ENCODE measurements at places on chromosomes 12 and 14. TPM values are rescaled to one million over a fixed set of nuclear protein-coding genes. Genes with fewer than 3 reads are reported as not detected.
A peak's percentile ranks its signal among the peaks of the same experiment; 100 is the strongest.

- no peak for DNase-seq
Measured at GRCh38 chr12:129310346-129310745, 457.1 kb downstream of the GLT1D1 start.

SH2B3 gene
- total RNA-seq = 20.4 TPM

DNA sequence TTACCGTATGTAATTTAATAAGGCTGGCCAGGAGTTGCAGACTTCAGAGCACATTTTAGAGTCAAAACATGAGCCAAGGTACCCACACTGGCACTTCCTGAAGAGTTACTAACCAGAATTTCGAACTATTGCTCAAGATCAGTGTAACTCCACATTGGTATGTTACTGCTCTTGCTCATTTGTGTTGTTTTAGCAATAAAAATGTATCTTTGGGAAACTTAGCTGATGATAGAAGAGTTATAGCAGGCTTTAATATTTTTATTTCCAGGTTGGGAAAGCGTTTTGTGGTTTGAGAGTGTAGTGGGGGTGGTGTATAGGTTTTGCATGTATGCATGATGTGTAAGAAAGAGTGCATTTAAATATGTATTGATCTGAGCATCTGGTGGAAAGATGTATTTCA, 96.6 kb downstream of the SCN8A start:
- DNase-seq = no peak

- DNase-seq = no peak
Measured at GRCh38 chr12:56385873-56386272, 23.2 kb upstream of the APOF start.

- DNase-seq = no peak
Measured at GRCh38 chr14:64645220-64645892, 58.9 kb upstream of the PLEKHG3 start.

DNA sequence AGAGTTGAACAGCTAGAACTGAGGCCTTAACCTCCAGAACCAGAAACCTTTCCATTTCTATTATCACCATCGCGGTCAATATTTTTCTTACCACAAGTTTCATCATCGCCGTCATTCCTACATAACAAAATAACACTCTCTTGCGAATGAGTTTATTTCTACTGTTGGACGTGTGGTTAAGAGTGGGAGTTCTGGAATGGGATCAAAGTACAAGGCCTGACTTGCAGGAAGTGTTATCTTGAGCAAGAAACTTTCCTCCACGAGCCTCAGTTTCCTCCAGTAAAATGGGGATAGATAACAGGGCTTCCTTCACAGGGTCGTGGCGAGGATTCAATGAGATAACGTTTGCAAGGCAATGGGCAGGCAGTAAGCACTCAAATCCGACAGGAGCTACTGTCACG, 652 bp downstream of the SART3 start:
- no peak for DNase-seq

- no peak for DNase-seq
Measured at GRCh38 chr12:6457220-6457945, 5.5 kb downstream of the TAPBPL start.

SAMD15 gene
- total RNA-seq = 1.8 TPM

DNA sequence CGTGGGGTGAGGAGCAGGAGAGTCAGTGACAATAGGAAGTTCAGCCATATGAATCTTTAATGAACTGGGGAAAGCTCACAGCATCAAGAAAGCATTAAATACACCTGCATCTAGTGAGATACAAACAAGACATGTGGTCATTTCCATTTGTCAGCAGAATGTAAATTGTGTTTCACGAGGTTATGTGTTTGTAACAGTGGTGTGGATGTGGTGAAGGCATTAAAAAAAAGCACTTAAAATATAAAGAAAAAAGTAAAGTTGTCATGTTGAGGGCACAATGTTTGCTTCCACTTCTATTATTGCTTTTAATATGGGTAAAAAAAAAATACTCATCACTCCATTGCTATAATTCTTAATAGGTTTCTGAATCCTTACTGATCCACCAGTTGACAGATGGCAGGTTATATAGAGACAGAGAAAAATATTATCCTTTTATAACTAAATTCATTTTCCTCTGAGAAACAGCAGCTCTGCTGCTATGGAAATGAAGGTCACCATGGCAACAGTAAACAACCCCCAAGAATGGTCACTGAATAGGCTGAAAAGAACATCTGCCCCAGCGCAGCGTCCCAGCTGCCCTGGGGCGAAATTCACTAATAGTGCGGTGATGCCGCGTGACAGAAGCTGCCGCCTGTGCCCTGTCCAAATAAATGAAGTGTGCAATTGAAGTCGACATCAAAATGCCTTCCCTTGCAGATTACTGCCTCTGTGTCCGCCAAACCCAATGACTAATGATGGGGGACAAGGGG, 226.1 kb downstream of the FOXN3 start:
- DNase-seq = no peak

DNA sequence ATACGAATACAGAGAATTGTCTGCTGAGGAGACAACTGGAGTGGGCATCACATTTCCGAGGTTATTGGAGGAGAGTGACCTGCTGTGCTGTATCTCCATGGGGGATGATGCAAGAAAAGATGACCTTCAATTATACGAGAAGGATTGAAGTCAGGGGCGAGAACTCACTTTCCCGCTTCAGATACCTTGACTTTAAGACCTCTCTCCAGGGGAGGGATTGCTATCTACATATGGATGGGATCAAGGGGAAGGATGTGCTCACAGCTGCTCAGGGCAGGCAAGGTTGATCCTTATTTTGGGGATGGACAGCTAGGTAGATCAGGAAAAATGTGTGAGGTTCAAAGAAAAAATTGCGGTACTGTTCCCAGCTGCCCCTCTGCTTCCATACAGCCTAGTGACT, 24.4 kb downstream of the NEUROD4 start:
- no peak for DNase-seq

DNA sequence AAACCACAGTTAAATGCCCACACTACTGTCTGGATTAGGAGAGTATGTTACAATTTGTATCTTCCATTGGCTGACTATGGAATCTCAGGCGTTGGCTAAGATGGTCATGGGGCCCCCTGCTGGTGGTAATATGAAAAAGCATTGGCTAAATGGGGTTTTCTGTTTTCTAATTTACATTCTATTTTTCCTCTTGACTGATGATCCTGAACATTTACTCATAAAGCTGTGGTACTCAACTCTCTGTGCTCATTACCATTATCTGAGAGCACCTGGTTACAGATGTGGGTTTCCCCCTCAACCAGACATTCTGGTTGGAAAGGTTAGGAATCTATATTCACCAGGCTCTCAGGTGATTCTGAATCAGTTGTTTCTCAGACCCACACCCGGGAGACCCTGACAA, 64.8 kb downstream of the WSCD2 start:
- DNase-seq = no peak

NCOR2 gene
- 200 TPM for total RNA-seq

ABCC9 gene
- total RNA-seq = 22.1 TPM

- DNase-seq = peak; percentile 41
Measured at GRCh38 chr12:47935184-47935583, 28.2 kb upstream of the TMEM106C start.

DNA sequence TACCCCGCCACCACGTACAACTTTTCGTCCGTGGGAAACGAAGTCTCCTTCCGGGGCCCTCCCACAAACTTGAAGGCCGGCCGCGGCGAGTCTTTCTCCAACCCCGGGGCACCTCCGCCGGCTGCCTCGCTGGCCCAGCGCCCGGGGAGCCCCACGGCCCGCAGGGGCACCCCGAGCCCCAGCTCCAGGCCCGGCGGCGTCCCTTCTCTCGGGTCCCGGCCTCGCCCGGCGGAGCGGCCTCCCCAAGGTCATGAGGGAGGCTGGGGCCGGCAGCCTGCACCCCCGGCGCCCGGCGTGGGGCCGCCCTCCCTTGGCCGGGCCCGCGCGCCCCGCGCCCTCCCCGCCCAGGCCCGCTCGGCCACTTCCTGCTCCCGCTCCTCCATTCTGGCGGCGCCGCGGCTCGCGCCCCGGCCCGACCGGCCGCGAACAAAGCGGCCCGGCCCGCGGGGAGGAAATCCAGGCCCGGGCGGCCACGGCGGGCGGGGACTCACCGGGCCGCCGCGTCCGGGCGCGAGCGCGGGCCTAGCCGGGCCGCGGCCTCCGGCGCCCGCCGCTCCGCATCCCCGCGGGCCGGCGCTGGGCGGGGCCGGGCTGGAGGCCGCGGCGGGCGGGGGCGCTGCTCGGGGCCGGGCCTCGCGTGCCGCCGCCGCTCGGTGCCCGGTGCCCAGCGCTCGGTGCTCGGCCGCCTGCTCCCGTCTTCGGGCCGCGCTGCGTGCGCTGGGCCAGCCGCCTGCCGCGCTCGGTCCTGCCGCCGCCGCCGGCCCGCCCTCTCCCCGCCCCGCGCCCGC, at the start of gene AKT1:
Gene AKT1 (minus strand): TSS at position 756 of the 788 bp plus-strand sequence. CDS start 3,105 bp downstream, outside the sequence.
- DNase-seq = no peak

SIVA1 gene
- total RNA-seq = 56.5 TPM

GRCh38 chr12:3442397-3442796, 48.6 kb upstream of the PRMT8 start:
- DNase-seq = no peak

GRCh38 chr14:58662759-58663158, 25.0 kb downstream of the DACT1 start:
- no peak for DNase-seq

DNA sequence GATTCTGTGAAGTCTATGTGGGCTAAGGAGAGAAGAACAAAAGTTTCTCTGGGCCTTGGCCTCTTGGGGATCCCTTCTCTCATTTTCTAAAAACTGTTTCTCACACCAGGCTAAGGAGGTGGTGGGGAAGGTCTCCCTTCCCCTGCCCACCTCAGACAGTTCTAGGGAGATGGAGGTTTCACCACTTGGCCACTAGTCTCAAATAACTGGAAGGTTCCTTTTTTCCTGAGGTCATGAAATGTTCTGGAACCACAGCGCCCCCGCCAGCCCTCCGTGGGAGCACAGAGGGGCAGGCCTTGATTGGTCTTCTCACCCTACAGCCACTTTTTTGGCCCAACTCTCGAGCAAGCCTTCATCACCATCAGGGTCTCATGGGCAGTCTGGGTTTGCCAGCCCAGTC, 12.6 kb downstream of the C12orf43 start:
- DNase-seq = no peak
